Heart left ventricle (tissue), 16 donors: ENCODE measurements at places on chromosomes 2 and 18. TPM values are rescaled to one million over a fixed set of nuclear protein-coding genes. Genes with fewer than 3 reads are reported as not detected.

SLC4A3 gene
- polyA plus RNA-seq = 250 TPM

DCDC2C gene
- polyA plus RNA-seq = not detected

RFTN2 gene
- 1.1 TPM for polyA plus RNA-seq

SERPINB13 gene
- not detected for polyA plus RNA-seq

HOXD12 gene
- polyA plus RNA-seq = not detected

- peak; percentile 37 for DNase-seq
Measured at GRCh38 chr2:198296665-198297308, 492.4 kb downstream of the PLCL1 start.

GRCh38 chr2:75606761-75607399 is 39.7 kb upstream of the MRPL19 start:
- no peak for DNase-seq

DNA sequence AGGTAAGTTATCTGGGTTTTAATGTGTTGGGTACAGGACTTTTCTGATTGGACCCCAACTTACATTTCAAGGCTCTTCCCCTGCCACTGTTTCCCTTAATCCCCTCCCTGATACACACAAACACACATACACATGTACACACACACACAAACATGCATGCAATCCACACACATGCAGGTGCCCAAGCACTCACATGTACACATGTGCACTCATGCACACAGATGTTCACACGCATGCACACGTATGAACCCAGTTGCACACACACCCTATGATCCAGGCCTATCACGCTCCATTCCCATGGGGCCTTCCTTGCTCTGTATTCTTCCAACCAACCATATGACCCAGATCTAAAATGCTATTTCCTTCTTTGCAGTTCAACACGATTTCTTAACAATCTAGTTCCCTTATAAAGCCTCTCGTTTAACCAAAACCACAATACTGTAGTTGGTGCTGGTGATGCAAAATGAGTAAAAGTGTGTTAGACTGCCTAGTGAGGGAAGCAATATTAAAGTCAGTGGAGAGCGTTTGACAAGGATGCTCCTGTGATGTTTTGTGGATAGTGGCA is 11.1 kb downstream of the SERPINB8 start:
- DNase-seq = no peak

GRCh38 chr2:224668123-224668909 is 47.8 kb downstream of the CCDC195 start:
- DNase-seq = no peak

DNA sequence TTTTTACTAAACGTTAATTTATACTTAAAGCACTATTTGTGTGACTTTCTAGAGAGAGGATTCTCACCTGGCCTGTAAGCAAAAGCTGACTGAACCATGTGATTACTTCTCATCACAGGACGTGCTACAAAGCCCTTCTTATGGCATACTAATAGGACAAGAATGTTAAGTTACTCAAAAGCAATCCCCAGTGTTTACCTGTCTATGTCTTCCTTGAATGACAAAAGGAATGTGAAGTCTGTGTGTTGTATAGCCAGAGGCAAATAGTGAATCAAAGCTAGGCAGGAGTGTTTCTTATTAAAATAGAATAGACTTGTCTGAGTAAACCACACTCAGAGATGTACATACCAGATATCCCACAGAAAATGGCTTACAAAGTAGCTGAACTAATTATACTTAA is 1465.5 kb downstream of the SUCLG1 start:
- no peak for DNase-seq

GRCh38 chr2:1594373-1595171 is 149.7 kb downstream of the PXDN start:
- DNase-seq = no peak

- peak; percentile 13 for DNase-seq
Measured at GRCh38 chr2:239587841-239588240, 187.0 kb upstream of the HDAC4 start.

- DNase-seq = no peak
Measured at GRCh38 chr2:6314218-6314960, 551.3 kb downstream of the CMPK2 start.

DNA sequence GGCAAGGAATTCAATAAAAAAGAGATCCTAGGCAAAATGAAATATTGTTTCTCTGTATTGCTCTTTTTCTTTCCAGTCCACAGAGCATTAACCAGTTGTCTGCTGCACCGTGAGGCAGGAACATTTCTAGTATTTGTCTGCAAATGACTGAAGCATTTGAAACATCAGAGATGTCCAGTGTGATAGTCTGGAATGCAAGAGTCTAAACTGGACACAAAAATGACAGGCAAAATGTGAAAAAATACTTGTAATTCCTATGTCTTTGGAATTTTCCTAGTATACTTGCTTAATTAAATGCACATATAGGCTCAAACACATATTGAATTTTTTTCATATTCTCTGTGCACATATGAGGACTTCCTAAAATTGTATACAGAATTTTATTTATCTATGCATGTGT is 120.5 kb upstream of the SPATS2L start:
- DNase-seq = no peak

GRCh38 chr18:65721619-65722018 is 29.2 kb upstream of the CDH7 start:
- DNase-seq = no peak

- no peak for DNase-seq
Measured at GRCh38 chr2:20130821-20131645, 79.6 kb upstream of the LAPTM4A start.

DNA sequence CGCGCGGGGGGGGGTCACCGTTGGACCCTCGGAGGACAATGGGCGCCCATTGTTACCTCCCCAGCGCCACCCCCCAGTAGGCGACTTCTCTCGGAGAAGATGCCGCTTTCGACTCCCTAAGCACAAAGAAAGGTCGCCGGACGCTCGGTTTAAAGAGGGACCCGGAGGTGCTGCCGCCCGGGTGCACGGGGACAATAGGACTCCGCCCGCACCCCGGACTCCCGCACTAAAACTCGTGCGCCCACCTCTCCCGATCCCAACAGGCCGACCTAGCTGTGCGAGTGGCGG is 318 bp upstream of the CDC42EP3 start:
- DNase-seq = no peak

DNA sequence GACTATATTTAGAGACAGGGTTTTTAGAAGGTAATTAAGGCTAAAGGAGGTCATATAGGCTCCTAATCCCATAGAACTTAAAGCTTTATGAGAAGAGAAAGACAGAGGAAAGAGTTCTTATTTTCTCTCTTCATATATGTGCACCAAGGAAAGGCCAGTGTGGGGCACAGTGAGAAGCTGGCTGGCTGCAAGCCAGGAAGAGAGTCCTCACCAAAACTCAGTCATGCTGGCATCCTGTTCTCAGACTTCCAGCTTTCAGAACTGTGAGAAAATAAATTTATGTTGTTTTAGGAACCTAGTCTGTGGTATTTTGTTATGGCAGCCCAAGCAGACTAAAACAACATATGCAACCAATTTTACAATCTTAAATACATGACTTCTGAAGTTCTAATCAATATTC is 31.5 kb upstream of the ATIC start:
- DNase-seq = no peak
